Frontal cortex (tissue), 4 donors: ENCODE measurements at places on chromosomes 12 and 14. TPM values are rescaled to one million over a fixed set of nuclear protein-coding genes. Genes with fewer than 3 reads are reported as not detected.

Gene OLR1
- total RNA-seq, result 4.1 TPM

Gene CCND2
- total RNA-seq, result 161 TPM

Gene SLCO1B1
- not detected for total RNA-seq

Gene TAS2R7
- total RNA-seq, result 0.41 TPM

Gene PPFIBP1
- 69.3 TPM for total RNA-seq

Gene PLEKHG3
- total RNA-seq, result 7.3 TPM

Gene CLEC9A
- not detected for total RNA-seq

Gene B3GNT4
- total RNA-seq, result 11.8 TPM

Gene SUPT16H
- 104 TPM for total RNA-seq

DNA sequence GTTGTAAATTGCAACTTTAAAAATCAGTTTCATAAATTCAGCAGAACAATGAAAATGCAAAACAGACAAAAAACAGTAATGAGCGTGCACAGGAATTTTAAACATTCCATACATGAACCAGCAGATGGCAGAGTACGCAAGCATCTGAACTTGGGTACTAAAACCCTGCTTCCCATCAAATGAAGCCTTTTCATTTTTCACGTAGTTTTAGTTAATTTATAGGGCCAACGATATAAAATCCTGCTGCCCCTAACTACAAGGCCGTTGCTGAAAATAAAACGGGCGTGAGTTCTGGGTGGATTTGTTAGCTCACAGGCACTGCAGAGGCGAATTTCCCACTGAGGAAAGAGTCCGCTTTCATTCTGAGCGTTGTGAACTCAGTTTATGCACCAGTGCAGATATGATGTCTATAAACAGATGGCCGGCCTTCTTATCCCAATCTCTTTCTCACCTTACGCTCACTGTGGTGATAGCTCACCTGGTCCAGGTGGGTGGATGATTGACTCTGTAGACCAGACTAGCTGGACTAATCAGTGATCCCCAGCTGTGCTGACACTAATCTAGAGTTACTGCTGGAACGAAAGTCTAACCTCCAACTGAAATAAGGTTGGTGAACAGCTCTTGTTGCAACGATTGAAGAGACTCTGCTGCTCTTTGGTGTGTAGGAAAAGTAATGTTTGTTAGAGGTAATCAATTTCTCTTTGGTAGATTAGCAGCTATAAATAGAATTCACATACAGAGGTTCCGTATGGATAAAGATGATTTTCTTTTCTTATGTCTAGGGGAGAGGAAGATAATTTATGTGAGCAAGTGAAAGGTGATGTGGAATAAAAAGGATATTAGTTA is 89.2 kb downstream of the PDZRN4 start:
- DNase-seq, result peak; percentile 39

GRCh38 chr12:3366451-3367110 is 124.4 kb upstream of the PRMT8 start:
- no peak for DNase-seq

- no peak for DNase-seq
Observed at GRCh38 chr14:74414403-74415114, 11.5 kb downstream of the SYNDIG1L start.

DNA sequence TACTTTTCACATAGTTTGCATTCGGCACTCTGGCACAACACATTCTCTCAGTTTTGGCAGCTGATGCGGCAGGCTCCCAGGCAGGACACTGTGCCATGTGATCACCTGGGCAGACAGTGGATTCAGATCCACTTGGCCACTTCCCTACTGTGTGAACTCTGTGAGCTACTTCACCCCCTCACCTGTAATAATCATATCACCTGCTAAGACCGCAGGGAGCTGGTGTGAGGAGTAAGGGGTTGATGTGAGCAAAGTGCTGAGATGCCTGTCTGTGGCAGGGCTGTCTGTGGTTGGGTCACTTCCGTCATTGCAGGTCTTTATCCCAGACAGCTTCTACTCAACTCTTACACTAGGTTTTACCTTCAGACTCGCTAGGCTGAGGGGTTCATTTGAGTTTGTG is 50.4 kb upstream of the AMN start:
- DNase-seq, result no peak

- DNase-seq, result no peak
Observed at GRCh38 chr14:93538413-93538812, 107.7 kb downstream of the UNC79 start.

- no peak for DNase-seq
Observed at GRCh38 chr12:41963398-41963797, 181.3 kb downstream of the GXYLT1 start.

DNA sequence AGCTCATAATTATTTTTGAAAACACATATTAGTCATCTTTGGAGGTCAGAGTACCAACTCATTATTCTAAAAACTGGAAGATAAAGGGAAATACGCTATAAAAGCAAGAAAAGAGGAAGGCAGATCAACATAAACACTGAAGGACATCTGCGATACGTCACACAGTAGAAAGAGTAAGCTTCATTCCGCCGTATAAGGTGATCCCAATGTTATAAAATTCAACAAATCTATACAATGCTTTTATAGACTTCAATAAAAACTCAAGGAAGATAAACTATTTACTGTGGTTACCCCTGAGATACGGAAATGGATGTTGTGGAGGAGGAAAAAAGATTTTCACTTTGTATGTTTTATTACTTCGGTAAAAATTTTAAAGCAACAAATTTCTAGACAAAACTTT is 92.6 kb downstream of the ITPR2 start:
- no peak for DNase-seq

GRCh38 chr12:118467641-118468305 is 91.4 kb downstream of the SUDS3 start:
- DNase-seq, result no peak

GRCh38 chr14:52678591-52678990 is 16.8 kb downstream of the ERO1A start:
- no peak for DNase-seq

- DNase-seq, result no peak
Observed at GRCh38 chr12:50929831-50930230, 22.5 kb upstream of the HIGD1C start.

- DNase-seq, result no peak
Observed at GRCh38 chr14:29536886-29537511, 390.6 kb downstream of the PRKD1 start.

DNA sequence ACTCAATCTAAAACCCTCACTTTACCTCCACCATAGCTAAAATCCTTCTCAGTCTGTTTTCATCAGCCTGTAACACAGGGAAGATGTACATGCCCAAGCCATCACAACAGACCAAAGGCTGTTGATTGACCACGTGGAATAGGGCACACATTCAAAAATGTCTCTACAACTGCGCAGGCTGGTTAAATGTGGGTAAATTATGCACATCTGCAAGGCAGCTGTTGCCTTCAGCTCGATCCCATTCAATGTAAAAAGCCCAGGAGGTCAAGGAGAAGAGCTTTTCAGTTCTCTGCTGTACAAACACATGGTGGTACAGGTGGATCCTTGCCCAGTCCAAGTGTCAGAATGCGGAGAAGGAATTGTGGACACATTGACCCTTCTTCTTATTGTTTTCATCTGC is 354.0 kb downstream of the FLRT2 start:
- DNase-seq, result no peak

GRCh38 chr12:22121224-22121623 is 75.2 kb downstream of the CMAS start:
- no peak for DNase-seq

GRCh38 chr14:57464008-57464730 is 29.5 kb downstream of the CCDC198 start:
- DNase-seq, result no peak

DNA sequence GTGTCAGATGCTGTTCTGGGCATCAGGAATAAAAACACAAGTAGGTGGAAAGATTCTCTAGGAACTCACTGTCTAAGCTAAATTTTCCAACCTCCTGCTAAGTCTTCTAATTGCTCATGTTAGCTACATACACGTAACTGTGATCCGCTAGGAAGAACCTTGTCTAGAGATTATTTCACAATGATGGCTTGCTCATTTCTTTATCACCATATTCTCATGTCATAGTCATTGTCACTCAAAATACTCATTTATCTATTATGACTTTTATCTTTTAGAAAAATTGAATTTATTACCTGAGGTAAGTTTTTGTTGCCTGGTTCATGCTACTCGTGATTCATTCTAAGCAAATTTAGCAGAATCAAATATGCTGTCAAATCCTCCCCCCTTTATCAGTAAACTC is 1402.4 kb upstream of the FLRT2 start:
- DNase-seq, result no peak

DNA sequence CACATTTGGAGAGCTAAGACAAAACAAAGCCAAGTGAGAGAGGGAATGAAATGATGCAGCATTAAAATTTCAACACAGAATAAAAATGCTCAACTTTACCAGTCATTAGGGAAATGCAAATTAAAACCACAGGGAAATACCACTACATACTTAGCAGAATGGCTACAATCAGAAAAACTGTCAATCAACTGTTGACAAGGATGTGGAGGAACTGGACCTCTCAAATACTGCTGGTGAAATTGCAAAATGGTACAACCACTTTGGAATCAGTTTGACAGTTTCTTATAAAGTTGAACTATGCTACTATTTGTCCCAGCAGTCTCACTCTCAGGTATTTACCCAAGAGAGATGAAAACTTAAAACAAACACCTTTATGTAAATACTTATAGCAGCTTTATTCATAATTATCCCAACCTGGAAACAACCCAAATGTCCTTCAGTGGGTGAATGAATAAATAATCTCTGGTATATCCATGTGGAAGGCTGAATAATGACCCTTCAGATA is 43.8 kb upstream of the KTN1 start:
- no peak for DNase-seq

DNA sequence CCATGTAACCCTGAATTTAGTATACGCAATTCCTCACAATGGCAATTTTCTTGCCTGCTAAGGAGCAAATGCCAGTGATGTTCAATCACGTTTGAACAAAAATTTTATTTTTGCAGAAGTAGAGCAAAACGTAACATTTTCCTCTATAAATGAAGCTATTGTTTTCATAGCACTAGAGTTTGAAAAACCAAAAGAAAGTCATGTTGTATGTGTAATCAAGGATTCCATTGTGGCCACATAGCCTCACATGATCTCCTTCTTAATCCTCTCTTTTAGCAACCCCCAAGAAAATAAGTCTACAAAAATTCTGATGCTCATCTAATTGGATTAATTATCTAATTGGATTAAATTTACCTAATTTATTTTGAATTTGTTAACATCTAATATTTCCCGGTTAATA is 1217.4 kb upstream of the FLRT2 start:
- no peak for DNase-seq

GRCh38 chr12:47383942-47384341 is 304.2 kb upstream of the AMIGO2 start:
- no peak for DNase-seq

DNA sequence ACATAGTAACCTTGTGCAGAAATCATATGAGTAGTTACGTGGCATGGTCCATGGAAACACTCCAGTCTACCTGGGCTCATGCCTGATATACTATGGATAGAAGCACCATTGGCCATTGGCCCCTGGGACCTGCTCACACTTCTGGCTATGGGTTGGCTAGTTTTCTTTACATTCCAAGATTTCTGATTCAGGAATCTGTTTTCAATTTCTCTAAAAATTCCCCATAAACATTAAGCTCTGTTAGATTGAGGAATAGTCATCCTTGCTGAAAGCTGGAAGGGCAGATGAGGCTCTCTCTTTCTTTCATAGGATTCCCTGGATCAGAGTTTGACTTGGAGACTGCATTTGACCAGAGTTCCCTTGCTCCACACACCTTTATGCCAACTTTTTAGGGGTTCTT is 37.3 kb upstream of the RAP1B start:
- no peak for DNase-seq

- DNase-seq, result no peak
Observed at GRCh38 chr12:66885115-66885875, 206.4 kb upstream of the GRIP1 start.

DNA sequence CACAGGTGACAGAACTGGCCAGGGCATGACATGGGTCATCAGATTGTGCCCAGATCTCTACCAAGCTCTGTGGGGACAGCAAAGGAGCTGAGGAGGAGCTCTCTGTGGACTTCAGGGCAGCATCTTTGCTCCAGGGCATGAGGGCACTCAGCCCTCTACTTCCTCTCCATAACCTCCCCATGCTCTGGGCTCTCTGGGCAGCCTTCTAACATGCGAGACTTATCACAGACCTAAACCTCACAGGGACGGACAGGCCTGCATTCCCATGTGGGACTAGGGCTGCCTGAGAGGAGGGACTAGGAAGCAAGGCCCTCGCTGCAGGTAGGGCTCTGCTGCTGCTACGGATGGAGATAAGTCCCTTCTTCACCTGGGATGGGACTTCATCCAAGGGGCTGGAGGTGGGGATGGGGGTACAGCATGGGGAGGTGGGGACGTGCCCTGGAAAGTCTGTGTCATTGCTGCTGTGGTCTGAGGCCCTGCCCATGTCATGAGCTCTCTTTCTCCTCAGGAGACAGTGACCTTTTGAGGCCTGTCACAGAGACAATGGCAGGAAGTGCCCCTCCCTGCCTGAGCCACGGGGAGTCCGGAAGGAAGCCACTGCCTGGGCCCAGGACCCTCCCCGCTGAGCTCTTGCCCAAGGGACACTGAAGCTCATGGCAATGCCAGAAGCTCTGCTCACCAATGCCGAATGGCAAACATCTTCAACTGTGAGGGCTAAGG is 44.1 kb downstream of the PITPNM2 start:
- no peak for DNase-seq

- DNase-seq, result no peak
Observed at GRCh38 chr14:87321548-87321947, 671.4 kb downstream of the GALC start.

- DNase-seq, result no peak
Observed at GRCh38 chr12:43436597-43436996, 115.4 kb downstream of the ADAMTS20 start.

DNA sequence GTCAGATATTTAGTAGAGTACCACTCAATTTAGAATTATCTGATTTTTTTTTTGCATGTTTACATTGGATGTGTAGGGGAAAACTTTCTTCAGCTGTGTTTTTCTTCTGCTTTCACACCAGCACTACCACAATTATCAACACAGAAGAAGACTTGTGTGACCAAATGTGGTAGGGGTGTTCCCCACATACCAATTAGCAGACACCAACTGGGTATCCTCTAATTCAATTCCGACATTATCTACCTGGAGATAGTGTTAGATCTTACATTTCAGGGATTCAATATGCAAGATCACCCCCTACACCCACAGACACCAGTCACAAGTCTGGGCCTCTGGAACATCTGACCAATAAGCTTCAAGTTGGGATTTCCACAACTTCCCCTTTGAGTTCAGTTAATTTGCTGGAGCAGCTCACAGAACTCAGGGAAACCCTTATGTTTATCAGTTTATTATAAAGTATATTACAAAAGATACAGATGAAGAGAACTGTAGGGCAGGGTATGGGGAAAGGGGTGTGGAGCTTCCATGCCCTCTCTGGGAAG is 4.1 kb upstream of the KLRG1 start:
- DNase-seq, result no peak

- no peak for DNase-seq
Observed at GRCh38 chr14:76793956-76794355, 18.7 kb downstream of the ANGEL1 start.
